ENCODE measurements at places on chromosomes 2 and 18.

GRCh38 chr2:163123526-163123925, 285.0 kb upstream of the KCNH7 start:
- no peak for DNase-seq

- DNase-seq = no peak
Measured at GRCh38 chr18:59917422-59917821, 17.6 kb downstream of the PMAIP1 start.

GRCh38 chr2:24175631-24176187, 856 bp downstream of the FAM228A start:
- DNase-seq = no peak

DNA sequence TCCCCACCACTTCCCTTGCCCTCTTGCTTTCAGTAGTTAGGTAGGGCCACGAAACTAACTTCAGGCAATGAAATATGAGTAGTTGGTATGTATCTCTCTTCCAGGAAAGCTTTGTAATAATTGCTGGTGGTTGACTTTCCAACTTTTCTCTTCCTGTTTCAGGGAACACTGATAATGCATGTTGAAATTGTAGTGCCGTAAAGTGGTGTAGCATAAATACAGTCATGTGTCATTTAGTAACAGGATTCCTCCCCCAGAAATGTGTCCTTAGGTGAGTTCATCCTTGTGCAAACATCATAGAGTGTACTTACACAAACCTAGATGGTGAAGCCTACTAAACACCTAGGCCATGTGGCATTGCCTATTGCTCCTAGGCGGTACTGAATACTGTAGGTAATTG, 429.2 kb downstream of the PID1 start:
- DNase-seq = no peak

- no peak for DNase-seq
Measured at GRCh38 chr2:206968134-206969086, 29.1 kb downstream of the CPO start.

DNA sequence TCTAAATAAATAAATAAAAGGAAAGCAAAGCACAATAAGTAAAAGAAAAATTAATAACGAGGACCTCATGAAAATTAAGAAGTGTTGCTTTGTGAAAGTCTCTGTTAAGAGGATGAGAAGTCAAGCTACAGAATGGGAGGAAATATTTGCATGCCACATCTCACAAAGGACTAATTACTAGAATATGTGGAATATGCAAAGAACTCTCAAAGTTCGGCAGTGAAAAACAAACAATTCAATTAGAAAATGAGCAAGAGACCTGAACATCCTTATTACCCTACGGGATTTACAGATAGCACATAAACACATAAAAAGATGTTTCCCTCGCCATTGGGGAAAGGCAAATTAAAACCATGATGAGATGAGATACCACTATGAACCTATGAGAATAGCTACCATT, 23.3 kb downstream of the CYP26B1 start:
- no peak for DNase-seq

DNA sequence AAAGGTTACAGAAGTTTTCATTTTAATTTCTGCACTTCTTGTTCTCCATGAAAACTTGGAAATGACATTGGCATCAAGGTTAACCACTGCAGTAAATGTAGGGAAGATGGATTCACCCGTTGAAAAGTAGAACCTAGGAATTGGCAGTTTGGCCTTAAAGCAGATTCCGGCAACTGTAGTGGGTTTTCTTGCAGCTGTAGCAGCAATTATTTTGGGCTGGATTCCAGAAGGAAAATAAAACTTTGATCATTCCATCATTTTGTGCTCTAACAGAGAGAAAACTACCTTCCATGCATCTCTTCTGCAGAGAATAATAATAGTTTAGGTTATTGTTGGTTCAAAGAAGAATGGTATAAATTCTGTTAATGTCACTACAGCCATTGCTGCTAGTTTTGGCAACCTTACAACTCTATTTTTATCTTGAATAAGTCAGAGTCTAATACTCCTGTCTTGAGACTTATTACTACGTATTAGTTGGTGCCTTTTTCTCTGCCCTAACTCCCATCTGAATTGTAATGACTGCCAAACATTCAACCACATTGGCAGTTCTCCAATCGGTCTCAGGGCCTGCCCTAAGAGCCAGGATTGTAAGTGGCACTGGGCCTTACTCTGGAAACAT, 178.1 kb upstream of the PIEZO2 start:
- DNase-seq = peak; percentile 52

DNA sequence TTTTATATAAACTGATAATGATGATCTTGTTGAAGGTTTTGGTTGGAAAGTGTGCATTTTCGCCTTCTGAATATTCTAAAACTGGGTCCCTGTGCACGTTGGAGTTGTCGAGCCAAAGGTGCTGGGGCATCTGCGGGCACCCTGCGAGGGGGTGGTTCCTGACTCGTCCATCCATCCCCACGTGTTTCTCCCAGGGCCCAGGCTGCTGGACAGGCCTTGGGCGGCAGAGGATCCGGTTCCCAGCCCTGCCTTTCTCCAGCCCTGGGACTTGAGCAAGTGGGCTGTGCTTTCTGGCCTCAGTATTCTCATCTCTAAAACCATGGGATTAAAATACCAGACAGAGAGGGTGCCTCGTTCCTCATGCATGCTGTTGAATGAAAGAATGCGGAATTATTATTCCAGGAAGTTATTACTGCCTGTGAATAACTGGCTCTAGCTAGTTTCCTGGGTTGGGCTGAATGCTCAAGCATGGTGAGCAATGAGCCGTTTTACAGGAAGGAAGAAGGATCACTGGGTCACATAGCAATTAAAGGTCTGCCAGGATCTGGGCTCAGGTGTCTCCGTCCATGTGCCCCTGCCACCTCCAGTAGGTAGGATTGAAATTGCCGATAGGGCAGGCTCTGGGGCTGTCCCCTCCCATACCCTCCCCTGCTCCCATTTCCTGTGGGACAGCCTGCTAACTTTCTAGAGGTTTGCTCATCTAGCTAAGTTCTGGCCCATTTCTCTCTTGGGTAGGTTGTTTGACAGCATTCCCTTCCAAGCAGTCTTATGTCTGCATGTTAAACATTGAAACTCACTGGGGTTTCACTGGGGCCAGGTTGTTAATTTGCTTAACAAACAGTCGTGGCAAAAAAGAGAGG, 77.2 kb upstream of the HS6ST1 start:
- no peak for DNase-seq

DNA sequence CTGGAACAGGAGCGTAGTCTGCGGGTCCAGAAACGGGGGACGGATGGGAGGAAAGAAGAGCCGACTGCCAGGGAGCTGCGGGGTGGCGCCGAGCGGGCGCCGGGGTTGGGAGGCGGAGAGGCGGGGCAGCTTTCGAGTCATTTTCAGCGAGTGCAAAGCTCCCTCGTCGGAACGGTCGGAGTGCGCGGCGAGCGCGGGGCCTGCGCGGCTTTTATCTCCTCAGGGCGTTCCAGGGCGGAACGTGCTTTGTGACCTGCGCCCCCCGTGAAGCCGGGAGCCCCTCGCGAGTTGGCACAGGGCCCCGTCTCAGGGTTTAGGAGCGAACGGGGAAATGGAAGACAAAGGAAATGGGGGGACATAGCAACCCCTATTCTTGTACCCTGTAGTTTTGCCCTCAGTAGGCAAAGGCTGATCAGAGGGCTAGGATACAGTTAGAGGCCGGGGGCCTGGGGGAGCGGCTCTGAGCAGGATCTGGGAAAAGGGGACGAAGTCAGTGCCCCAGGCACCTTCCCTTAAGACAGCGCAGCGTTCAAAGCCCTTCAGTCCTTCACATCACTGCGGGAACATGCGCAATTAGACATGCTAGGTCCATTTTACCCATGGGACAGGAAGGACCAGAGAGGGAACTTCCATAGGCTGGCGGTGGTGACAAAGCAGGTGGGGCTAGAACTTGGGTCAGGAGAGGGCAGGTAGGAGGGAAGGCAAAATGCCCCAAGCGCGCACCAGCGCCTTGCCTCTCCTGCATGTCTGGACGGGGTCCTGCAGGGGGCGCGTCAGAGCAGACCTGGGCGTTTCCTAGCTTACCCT, 60.1 kb upstream of the IL1RL1 start:
- no peak for DNase-seq

- DNase-seq = no peak
Measured at GRCh38 chr2:80086831-80087230, 217.7 kb downstream of the LRRTM1 start.

- DNase-seq = no peak
Measured at GRCh38 chr2:230269715-230270114, 44.2 kb downstream of the SP140 start.

- no peak for DNase-seq
Measured at GRCh38 chr2:120678251-120678650, 57.4 kb upstream of the GLI2 start.

- DNase-seq = no peak
Measured at GRCh38 chr2:60000686-60001085, 552.8 kb downstream of the BCL11A start.

- DNase-seq = no peak
Measured at GRCh38 chr18:6929370-6930102, 188.1 kb downstream of the LAMA1 start.

- DNase-seq = peak; percentile 87
Measured at GRCh38 chr2:218659258-218659987, at the start of the genes BCS1L and ZNF142. TSS of gene BCS1L (plus strand) at chr2:218659683. CDS start at chr2:218660988, 1,305 bp downstream. TSS of gene ZNF142 (minus strand) at chr2:218659623. CDS start at chr2:218656429, 3,194 bp downstream.

DNA sequence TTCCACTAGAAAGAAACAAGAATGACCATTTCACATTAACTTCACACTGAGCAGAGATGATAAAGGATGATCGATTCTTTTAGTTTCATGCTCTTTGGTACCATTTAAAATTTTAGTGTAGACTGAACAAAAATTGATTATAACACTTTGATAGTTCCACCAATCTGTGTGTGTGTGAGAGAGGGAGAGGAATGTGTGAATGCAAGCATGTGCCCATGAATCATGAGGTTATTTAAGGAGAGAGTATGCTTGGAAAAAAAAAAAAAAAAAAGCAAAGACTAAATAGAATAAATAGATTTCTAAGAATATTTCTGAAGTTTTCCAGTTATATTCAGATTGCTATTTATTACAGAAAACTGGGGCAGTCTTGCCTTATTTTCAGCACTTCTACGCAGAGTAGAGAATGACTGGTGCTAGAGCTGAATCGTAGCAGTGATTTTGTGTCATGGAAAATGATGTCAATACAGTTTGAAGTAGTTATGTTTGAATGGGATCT, 900.8 kb downstream of the SLC4A3 start:
- DNase-seq = no peak

DNA sequence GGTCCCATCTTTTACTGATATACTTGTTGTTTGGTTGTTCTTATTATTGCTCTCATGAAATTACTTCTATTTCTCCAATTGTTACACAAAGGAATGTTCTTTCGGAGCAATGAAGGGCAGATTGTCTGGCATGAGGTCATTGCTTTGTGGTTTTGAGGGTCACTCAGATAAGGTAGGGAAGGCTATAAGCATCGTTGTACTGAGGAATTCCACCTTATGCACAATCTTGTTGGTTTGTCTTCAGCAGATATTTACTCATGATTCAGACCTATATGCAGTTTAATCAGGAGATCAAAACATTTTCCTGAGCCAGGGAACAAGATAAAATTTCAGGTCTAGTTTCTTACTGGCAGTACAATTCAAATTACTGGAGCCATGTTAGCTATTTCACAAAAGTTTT, 163.0 kb upstream of the SPHKAP start:
- no peak for DNase-seq

DNA sequence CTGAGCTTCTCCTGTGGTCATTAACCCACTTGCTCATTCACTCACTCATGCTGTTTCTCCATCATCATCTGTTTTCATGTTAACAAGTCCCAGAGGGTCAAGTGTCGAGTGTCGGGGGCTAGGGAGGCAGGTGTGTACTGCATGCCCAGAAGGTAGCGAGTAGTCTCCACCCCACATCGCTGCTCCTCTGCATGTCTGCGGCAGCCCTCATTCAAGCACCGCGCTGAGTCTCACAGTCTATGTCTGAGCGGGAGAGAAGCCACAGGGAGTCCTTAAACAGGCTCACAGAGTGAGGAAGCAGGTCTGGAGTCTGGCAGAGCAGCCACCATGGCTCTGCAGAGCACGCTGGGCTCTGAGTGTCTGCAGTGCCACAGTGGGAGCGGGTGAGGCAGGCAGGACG, 121.3 kb upstream of the IL1R2 start:
- DNase-seq = no peak

- no peak for DNase-seq
Measured at GRCh38 chr18:79947054-79947755, 4.2 kb downstream of the SLC66A2 start.

- DNase-seq = no peak
Measured at GRCh38 chr2:235863414-235863813, 304.8 kb downstream of the GBX2 start.

- DNase-seq = no peak
Measured at GRCh38 chr2:16092861-16093638, 152.7 kb downstream of the MYCN start.

DNA sequence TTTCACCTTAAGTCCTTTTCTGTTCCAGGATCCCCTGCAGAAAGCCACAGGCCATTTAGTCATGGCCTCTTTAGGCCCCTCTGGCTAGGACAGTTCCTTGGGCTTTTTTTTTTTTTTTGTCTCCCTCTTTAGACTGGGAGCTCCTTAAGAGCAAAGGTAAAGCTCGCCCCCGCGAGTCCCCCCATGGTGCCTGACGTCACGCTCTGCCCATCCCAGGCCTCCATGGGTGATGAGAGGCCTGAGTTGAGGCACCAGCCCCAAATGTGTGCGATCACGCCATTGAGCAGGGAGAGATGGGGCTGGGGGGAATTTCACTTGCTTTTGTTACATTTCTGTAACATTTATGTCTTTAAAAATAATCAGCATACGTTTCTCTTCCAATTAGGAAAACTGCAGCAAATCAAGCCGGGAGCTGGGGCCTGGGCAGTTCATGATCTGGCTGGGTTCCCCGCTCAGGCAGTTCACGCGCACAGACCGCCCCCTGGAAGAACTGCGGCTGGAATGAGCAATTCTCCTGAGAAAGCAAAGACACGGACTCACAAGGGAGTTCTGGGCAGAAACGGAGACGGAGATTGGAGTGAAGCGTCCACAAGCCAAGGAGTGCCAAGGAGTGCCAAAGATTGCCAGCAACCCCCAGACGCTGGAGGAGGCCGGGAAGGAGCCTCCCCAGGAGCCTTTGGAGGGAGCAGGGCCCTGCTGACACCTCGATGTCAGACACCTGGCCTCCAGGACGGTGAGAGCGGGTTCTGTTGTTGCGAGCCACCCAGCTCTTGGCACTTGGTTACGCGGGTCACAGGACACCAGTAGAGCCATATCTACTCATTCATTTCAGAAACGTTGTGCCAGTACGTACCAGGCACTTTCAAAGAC, 108.4 kb upstream of the ODC1 start:
- no peak for DNase-seq

DNA sequence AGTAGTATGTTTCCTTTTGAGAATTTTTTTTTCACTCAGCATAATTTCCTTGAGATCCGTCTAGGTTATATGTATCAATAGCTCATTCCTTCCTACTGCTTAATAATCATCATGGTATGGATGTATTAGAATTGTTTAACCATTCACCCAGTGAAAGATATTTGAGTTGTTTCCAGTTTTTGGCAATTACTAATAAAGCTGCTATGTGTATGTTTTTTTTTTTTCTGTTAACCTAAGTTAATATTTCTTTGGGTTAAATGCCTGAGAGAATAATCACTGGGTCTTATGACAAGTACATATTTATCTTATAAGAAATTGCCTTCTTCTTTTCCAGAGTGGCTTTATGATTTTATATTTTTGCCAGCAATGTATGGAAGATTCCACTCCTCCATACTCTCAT, 96.4 kb upstream of the ST6GAL2 start:
- DNase-seq = no peak

Measured in NCI-H1105 treated with DMSO at 0.1 percent for 48 hours (cell line).